ENCODE measurements at places on chromosomes 5 and 9.

- DNase-seq = peak; percentile 47
Measured at GRCh38 chr5:15366676-15367391, 133.1 kb upstream of the FBXL7 start.

DNA sequence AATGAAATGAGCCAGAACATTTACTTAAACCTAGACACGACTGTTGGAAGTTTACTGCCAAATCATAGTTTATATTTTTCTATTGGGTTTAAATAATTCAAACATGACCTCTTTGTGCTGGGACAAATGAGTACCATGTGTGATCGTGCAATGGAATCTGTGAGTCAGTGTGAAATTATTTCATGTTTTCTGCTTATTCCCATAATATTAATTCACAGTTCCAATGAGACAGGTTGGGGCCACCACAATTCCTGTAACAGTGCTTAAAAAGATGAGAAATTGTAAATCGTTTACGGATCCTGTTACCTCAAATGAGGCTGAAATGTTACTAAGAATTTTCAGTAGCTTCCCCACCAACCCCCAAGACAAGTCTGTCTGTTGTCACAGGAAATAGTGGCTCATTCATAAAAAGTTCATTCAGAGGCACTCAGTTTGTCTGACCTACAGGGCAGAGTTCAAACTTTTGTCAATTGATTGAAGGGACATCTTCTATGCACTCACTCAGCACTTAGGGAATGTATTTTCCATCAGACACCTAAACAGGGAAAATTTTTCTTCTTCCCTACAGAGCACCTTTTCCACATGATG, 563.9 kb upstream of the ADAMTS16 start:
- no peak for DNase-seq

- DNase-seq = no peak
Measured at GRCh38 chr9:40927851-40928802, 200.4 kb downstream of the FOXD4L6 start.

DNA sequence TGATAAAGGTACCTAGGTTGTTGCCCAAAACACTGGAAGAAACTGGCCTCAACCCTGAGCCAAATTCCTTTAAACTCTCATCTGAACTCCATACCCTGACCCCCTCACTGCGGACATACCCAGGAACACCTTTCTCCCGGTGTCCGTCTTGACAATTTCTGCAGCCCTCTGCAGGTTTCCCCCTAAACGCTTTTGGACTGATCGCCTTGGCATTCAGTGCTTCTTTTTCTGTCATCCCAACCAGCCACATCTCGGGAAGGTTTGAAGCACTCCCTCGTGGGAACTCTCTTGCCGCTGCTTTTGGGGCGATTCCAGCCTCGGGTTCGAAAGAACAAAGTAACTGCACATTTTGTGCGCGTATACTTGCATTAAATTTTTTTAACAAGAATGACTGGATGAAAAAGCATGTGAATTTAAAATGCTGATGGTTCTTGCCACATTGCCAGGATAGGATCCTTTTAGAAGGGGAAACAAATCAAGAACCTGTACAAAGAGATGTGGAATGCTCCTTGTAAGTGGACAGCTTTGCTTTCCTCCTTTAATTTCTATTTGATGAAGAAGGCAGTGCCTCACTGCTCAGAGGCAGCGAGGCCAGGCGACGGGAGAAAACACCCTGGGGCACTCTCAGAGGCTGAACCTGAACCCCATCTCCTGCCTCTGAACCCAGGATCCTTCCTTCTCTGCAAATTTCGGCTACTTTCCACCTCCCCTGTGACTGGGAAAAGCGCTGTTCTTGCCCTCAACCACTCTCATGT, 615 bp downstream of the PSMD5 start:
- no peak for DNase-seq

GRCh38 chr9:72960446-72960845, 7.6 kb upstream of the ALDH1A1 start:
- DNase-seq = peak; percentile 12

- DNase-seq = no peak
Measured at GRCh38 chr9:110546411-110546871, 33.1 kb downstream of the SVEP1 start.

DNA sequence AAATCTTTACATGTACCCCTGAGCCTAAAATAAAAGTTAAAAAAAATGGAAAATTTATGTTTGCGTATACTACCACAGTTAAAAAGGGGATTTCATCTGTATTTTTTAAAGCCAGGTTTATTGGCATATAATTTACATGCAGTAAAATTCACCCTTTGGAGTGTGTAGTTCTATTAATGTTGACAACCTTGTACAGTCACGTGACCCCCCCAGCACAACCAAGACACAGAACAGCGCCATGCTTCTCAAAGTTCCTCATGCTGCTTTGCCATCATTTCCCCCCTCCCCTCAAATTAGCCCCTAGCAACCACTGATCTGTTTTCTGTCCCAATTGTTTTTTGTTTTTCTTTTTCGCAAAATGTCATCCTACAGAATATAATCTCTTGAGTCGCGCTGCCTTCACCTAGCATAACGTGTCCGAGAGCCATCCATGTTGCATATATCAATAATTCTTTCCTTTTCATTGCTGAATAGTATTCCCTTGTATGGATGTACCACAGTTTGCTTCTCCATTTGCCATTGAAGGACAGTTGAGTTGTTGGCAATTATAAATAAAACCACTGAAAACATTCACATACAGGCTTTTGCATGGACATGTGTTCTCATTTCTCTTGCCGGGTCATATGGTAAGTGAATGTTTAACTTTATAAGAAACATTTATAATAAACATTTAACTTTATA, 105.3 kb downstream of the LHX2 start:
- no peak for DNase-seq

GRCh38 chr9:124342776-124343485, 72.3 kb downstream of the PSMB7 start:
- DNase-seq = peak; percentile 74

GRCh38 chr9:15333376-15333881, 26.4 kb upstream of the TTC39B start:
- no peak for DNase-seq

GRCh38 chr5:142847898-142848790, 78.0 kb downstream of the ARHGAP26 start:
- DNase-seq = peak; percentile 57

- DNase-seq = no peak
Measured at GRCh38 chr9:104896131-104896530, 31.8 kb downstream of the ABCA1 start.

- no peak for DNase-seq
Measured at GRCh38 chr9:118000581-118000980, 296.4 kb downstream of the TLR4 start.

DNA sequence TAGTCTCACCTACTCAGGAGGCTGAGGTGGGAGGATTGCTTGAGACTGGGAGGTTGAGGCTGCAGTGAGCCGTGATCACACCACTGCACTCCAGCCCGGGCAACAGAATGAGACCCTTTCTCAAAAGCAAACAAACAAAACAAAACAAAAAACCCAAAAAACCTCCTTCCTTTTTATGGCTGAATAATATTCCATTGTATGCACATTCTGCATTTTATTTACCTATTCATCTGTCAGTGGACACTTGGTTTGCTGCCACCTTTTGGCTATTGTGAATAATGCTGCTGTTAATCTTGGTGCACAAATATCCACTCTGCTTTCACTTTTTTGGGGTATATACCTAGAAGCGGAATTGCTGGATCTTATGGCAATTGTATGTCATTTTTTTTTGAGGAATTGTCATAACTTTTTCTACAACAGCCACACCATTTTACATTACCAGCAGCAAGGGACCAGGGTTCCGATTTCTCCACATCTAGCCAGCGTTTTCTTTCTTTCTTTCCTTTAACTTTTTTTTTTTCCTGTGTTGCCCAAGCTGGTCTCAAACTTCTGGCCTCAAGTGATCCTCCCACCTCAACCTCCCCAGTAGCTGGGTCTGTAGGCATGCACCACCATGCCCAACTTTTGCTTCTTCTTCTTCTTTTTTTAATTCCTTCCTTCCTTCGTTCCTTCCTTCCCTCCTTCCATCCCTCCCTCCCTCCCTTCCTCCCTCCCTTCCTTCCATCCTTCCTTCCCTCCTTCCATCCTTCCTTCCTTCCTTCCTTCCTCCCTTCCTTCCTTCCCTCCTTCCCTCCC, 30.6 kb downstream of the NKX2-5 start:
- peak; percentile 24 for DNase-seq

DNA sequence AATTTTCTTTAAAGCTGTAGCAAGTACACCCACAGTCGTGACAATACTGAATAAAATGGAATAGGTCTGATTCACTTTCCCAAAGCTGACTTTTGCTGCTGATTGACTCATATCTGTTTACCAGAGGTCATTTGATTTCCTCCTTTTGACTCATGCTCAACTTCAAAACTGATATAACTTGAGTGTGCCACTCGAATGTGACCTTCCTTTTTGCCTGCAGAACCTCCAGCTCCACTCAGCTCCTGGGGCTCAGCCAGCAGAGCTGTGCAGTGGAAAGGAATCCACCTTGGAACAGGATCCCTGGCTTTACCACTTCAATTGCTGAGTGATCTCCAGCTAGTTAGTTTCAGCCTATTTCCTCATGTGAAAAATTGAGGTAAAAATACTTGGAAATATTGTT, 84.1 kb downstream of the FEM1C start:
- DNase-seq = peak; percentile 85

- DNase-seq = no peak
Measured at GRCh38 chr5:173853370-173854131, 34.6 kb upstream of the CPEB4 start.

DNA sequence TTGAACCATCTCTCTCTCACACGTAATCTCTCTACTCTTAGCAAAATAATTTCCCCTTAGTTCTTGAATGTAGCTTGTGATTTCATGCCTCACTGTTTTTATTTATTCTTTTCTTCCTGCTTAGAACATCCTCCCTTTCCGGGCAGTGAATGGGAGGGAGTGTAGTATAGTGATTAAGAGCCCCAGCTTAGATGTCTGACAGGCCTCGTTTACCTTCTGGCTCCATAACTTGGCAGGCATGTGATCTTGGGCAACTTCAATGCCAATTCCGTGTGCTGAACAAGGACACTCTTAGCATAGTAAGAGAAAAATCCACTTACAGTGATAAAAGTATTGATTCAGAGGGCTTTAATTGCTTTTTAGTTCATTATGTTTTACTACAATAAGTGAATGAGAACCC, 96.3 kb upstream of the TNPO1 start:
- DNase-seq = peak; percentile 83

- no peak for DNase-seq
Measured at GRCh38 chr9:133341369-133342068, 5.5 kb upstream of the SURF6 start.

GRCh38 chr5:867300-867870, 16.6 kb upstream of the ZDHHC11 start:
- DNase-seq = no peak

DNA sequence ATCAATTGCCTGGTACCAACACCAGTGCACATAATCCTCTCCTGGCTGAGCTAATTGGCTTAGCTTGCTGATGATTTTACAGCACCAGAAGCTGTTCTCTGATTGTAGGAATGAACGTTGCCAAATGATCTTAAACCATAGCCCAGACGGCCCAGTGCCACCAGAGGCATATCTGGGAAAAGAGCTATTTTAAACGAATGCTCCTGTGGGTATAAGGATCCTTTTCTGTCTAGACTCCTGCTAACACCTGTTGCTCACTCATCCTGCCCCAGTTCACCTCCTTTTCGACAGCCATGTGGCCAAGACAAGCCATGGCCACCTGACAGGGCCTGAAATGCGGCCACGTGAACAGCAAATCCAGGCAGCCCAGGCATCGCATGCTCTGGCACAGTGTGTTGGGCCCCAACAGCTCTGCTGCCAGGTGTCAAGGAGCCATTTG, 289.9 kb upstream of the SLC30A5 start:
- DNase-seq = no peak

- no peak for DNase-seq
Measured at GRCh38 chr9:135290086-135290485, 189.5 kb upstream of the PPP1R26 start.

DNA sequence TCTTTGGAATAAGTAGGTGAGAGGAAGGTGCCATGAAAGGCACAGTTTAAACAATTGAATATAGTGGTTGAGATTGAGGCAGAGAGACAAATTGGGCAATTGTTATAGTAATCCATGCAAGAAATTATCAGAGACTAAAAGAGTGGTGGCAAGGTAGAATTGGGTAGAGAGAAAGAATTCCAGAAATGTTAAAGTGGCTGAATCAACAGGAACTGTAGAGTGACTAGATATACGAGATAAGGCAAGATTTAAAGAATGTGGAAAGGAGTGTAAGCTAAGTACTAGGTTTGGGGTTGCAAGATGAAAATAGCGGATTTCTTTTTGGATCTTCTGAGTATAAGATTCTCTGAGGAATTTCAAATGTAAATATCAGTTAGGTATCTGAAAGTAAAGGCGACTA, 285.2 kb downstream of the DMRTA1 start:
- no peak for DNase-seq
